ENCODE measurements at places on chromosomes 7 and 10.

GRCh38 chr10:88647061-88647615, 17.1 kb upstream of the LIPF start:
- DNase-seq = no peak

DNA sequence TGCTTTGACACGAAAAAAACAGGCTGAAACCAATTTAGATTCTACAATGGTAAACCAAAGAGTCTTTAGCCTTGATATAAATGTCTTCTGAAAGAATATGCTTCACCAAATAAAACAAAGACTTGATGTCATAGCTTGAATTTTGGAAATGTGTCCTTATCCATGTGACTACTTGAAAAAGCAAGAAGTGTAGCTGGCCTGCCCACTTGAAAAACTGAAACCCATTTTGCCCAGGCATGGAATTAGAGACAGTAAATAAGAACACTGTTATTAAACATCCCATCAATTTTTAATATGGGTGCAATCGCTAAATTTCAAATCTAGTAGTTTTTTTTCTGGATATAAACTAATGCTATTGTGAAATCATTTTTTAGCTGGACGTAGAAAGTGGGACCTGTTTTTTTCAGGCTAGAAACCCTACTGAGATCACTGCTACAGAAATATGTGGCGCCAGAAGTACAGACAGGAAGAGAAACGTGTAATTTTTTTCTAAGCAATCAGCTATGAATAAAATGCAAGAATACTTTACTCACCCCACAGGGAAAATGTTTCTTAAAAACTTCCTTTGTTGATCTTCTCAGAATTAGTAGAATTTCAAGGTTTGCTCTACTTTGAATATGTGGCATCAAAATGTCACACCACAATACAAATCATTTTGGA, 56.7 kb downstream of the PIP4K2A start:
- no peak for DNase-seq

GRCh38 chr10:70551971-70552422, 50.5 kb downstream of the PRF1 start:
- no peak for DNase-seq

DNA sequence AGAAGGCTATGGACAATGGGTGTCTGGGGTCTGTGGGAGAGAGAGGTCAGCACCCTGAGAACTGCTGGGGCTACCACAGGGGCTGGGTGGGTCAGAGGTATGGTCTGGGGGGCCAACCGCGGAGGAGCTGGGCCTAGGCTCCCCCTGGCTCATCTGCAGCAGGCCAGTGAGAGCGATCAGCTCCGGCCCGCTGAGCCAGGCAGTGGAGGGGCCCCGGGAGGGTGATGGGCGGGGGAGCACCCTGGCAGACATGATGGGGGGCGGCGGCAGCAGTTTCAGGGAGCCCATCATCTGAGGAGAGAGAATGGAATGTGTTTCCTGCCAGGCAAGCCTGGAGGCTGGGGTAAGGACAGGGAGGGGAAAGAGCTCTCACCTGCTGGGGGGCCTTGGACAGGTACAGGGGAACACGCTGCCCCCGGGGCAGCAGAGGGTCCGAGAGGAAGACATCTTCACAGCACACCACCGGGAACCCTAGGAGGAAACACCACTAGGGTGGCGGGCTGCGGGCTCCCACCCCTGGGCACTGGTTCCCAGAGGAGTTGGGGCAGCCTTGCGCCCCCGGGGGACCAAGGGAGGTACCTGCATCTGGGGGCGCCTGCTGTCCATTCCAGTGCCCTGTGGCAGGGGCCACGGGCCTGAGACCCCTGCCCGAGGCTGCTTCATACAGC, 1.3 kb downstream of the SAP25 start:
- no peak for DNase-seq

DNA sequence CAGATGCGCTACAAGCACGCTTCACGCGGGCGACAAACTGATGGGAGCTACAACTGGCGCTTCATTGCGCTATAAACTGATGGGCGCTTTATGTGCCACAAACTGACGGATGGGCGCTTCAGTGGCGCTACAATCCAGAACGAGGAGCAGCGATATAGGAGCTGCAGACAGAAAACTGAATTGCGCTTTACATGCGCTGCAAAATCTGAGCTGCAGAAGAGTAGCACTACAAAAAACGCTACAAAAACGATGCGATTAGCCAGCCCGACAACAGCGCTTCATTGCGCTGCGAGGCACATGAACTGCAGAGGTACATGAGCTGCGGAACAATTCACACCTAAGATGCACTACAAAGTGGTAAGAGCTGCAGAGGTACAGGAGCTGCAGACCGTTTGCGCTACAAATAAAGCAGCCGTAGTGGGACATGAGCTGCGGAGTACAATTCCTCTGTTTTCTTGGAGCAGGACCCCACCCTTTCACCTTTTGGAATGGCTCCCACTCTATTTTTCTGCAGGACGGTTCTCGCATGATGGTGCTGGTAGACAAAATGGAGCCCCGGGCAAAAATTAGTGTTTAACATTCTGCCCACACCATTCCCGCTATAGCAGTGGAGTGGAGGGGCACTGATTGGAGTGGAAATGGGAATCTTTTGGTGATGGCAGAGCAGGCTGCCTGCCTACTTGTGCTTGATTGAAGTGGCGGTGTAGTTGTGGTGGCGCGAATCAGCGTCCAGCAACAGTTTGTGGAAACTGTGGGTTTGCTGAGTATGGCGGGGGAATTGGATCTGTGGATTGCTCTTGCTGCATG, 1.2 kb upstream of the SGCE start:
- no peak for DNase-seq

DNA sequence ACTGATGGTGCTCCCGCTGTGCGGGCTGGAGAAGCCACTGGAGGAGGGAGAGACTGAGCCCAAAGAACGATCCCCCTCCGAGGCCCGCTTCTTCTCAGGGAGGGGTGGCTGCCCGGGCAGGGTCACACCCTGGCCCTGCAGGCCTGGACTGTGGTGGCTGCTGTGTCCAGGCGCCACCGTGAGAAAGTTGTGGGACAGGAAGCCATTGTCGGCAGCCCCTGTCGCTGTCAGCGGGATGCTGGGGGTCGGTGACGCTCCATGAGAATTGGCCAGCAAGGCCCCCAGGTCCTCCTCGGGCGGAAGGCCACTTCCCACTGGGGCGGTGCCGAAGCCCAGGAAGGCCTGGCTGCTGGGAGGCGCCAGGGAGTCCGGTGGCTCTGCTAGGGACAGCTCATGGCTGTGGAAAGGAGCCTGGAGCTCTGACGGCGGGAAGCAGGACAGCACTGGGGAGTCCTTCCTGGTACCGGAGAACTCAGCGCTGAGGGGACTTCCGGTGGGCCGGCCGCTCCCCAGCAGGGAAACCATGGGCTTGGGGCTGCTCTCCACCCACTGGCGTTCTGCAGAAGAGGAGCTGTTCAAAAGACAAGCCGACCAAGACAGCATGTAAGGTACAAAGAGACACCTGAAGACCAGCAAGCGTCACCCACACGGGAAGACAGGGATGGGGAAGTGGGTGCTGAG, 278.8 kb downstream of the TNS3 start:
- DNase-seq = no peak

GRCh38 chr10:92897916-92898315, 49.6 kb downstream of the EXOC6 start:
- DNase-seq = no peak

GRCh38 chr10:49567810-49568209, 28.9 kb upstream of the ERCC6 start:
- no peak for DNase-seq

DNA sequence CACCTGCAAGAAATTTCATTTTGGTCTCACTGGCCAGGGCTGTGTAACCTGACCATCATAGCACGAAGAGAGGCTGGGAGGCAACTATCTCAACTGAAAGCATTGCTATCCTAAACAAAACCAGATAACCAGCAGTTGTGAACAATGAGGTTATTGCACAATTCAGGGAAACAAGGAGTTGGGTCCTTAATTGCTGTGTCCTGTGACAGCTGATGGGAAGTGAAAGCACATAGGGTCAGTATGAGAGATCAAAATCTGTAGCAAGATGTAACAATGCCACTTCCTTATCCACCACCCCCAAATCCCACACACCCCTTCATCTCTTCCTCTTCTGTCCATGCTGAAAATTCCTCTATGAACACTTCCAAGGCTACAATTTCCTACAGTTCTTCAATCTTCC, 80.2 kb downstream of the HTR7 start:
- DNase-seq = no peak

DNA sequence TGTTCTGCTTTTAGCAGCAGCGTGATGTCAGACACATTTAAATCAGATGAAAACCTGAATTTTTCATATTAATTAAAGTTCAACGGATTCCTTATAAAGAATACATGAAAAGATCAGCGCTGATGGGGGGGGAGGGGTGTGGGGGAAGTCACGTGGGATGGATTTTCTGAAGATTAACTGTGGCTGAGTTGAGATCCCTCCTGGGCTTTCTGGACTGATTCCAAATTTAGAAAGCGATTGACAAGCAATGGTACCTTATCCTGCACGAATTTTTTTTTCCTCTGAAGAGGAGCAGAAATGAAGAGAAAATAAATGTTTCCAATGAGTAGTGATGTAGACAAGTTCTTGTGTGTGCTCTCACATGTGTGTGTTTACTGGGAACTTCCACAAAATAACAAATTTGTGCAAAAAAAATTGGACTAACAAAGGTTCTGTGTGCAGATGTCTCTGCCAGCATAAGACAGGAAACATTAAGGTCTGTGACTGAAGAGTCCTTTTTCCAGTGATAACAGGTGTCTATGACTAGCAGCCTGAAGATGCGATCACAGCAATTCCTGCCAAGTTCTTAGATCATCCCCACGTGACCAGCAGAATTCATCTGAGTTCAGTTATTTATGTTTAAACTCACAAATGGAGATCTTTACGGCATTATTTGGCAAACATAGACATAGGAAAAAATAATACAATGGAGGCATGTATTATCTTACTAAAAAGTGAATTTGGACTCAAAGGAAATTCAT, 585.2 kb upstream of the CELF2 start:
- no peak for DNase-seq

DNA sequence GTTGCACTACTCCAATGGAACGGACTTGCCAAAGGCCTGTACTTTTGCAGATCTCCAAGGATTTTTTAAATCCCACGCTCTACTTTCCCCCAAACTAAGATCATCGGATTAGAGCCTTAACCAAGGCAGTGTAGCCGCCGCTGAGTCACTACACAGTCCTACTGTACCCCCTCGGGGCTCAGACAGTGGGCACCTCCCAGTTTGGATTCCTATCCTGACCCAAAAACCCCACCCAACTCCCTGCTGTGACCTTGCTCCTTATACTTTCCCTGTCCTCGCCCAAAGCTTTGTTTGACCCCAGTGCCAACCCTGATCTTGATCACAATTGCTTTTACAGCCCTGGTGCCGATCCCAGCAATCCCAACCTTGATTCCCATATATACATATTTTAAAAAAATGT, 17.5 kb upstream of the PLAU start:
- DNase-seq = no peak

DNA sequence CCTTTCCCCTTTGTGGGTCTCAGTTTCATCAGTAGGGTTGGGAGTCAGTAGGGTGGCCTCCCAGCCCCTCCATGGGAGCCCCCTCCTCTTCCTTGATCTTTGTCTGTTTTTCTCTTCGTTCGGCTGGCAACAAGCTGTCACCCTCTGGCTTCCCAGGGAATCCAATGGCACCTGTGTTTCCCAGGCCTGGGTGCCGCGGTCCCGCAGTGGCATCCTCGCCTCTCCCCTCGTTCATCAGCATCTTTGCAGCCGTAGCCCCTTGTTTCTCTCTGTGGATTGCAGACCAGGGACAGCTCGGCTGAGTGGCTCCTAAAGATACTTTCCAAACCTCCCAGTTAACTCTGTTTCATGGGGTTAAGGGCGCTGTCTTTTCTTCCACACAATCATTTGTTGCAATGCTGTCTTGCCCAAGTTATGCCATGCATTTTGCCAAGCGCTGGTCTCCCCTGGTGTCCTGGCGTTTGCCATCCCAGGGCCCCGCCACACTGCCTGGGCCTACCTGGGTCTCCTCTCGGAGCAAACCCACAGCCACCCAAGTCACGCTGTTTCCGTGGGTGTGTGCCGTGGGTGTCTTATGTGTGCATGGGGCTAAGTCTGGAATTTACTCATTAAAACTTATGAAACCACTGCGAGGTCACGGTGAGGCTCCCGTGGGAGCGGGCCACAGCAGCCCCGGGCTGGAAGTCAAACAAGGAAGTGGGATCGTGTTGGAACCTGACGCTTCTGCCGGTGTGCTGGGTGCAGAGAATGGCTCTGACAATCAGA, 189.4 kb upstream of the SHH start:
- DNase-seq = no peak

GRCh38 chr7:138006106-138006505, 4.2 kb upstream of the CREB3L2 start:
- no peak for DNase-seq

Data from CD4-positive, alpha-beta T cell (primary cell).